Muscle of back (tissue), 13 donors: ENCODE measurements at places on chromosomes 12 and 14. TPM values are rescaled to one million over a fixed set of nuclear protein-coding genes. Genes with fewer than 3 reads are reported as not detected.

DNA sequence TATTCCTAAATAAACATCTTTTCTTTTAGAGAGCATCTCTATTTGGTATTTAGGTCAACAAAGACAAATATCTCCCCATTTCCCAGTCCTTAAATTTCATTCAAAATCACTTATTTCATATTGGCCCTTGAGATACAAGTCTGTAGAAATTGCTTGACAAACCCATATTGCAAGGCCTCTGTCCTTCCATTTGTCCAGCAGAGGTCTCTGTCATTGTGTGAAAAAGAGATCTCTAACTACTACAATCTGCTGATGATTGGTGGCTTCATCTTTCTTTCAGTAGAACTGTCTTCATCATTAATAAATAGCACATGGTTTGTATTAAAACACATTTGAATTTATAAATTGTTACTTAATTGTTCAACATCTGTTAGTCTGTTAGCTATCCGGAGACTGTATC, 252.6 kb downstream of the ACSS3 start:
- no peak for DNase-seq

DNA sequence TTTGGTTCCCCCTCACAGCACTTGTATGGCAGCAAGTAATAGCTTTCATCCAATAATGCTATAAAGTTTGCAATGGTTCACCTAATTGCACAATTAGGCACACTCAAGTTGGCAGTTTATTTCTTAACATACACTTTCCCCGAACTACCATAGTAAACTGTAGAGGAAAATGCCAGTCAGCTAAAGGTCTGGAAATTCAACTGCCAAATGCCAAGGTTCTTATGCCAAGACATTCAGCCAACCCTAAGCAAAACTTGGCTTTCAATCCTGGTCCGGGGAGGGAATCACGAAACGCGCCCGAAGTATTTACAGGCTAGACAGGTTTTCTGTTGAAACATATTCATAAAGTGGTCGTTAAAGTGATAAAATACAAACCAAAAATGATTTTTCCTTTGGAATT, 1512.4 kb upstream of the FLRT2 start:
- DNase-seq, result peak; percentile 11

MYF5 gene
- polyA plus RNA-seq, result 30.1 TPM

TMEM132C gene
- 29.1 TPM for polyA plus RNA-seq

DNA sequence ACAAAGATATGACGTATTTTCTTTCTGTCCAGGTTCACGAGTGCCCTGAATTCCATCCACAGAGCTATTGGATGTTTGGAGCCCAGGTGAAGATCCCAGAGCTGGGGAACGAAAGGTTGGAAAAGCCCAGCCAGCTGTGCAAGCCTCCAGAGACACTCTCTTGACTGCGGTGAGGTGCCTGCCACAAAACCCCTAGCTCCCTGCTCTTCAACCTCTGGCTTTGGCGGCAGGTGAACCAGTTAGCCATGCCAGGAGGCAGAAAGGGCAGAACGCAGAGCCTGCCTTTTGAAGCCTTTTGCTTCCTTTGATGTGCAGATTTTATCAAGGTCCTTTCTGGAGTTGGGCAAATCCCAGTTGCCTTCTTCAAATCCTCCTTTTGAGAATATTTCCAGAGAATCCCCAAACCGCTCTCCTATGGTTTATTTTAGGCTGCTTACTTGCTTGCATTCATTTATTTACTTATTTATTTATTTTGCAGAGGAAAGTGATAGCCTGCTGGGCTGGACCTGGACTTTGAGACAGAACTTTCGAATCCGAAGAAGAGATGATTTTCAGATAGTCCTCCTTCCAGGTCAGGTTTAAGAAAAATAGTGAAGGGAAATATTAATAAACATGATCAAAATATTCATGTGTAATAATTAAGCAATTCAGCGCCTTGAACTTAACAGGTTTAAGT, 411.2 kb upstream of the TBX3 start:
- no peak for DNase-seq

DNA sequence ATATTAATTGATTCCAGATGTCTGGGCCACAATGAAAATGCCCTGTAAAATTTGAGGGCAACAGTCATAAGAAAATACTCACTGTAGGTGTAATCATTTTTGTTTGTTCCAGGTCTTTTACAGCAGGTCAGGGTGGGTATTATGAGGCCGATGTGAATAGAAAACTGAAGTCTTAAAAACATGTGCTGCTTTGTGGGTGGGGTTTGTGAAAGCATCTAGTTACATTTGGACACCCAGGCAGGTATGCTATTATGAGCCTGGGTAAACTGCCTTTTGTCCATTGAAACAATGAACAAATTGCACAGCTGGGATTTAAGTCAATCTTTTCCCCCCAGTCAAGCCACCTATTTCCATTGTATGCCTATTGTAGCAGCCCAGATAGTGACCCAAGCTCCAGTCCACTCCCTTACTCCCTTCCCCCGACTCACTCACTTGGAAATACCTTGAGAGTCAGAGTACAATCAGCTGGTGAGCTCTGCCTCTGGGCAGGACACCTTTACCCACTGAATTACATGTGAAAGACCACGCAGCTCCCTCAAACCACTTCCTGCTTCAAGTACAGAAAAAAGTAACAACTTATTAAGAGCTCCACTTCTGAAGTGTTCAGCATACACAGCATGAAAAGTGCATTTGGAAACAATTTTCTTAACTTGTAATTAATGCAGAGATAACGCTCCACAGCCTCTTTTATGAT, 1.8 kb downstream of the IGF1 start:
- no peak for DNase-seq

PMCH gene
- polyA plus RNA-seq, result 0.39 TPM

PKP2 gene
- polyA plus RNA-seq, result 4.4 TPM

DNA sequence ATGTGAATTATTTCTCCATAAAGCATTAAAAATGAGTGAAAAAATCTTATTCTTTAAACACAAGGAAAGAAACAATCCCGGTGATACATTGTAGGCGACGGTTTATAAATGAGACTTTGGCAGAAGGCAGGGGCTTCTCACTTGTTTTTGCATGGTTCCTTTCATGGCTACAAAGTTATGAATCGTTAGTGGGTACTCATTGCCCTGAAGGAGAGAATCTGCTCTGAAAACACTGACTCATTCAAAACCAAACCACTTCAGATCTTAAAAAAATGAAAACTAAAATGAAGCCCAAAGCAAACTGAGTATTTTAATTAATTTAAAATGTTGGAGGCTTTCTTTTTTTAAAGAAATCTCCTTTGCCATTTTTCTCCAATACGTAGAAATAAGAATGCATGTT, 41.4 kb upstream of the AMIGO2 start:
- DNase-seq, result no peak

DNA sequence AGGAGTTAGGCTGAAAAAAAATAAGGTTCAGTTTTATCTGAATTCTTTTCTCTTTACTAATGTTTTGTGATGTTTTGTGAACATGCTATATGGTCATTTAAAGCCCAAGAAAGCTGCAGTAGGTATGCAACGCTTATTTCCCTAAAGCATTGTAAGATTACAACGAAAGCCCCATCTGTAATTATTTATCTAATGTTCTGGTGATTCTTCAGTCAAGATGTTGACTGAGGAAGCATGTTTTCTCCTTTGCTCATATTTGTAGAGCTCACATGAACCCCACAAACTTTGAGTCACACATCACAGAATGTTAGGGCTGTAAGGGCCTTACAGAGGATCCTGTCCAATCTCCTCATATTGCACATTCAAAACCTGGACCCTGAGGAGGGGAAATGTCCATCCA, 3.2 kb upstream of the TUBA1C start:
- DNase-seq, result no peak

GRCh38 chr14:89267163-89267562, 149.9 kb downstream of the FOXN3 start:
- no peak for DNase-seq

RERG gene
- 6.7 TPM for polyA plus RNA-seq

KLHDC1 gene
- polyA plus RNA-seq, result 3.2 TPM

DNA sequence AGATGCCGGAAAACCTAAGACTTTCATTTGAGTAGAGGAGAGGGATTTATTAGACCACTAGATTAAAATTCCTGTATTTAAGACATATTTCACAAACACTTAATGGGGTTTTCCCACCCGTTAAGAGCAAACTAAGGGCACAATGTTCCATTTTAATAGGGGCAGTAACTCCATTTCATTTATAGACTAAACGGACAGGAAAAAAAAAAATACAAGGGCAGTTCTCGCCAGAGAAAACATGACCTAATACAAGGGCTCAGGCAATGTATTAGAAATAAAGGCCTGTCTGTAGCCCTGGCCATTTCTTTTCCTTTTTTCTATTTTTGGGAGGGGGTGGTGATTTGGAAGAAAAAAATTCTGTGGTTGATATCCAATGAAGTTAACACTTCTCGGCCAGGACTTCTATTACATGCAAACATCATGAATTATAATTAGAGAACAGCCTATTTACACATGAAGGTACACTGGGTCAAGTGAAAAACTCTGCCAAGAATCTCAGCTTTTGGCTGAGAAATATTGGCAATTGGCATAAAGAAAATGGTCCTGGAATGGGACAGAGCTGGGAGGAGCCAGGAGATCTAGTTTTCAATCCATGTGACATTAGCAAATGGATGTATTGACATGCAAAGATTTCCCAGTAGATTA, 641.1 kb upstream of the TBX3 start:
- no peak for DNase-seq

CRADD gene
- polyA plus RNA-seq, result 10.4 TPM

RDH5 gene
- 18.0 TPM for polyA plus RNA-seq

DNA sequence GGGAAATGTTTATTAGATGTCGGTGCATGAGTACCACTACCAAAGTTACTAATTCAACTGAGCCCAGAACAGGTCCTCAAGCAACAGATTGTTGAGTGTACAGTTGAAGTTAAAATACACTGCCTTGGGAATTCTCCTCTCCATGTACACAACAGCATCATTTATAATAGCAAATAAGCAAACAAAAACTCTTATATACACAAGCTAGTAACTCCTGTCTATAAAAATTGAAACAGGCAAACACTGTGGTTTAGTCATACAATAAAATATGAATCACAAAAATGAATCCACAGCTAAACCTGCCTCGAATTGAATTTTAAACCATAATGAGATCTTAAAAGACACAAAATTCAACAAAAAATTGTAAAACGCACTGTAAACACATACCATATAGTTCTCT, 681.1 kb downstream of the C12orf50 start:
- DNase-seq, result no peak

GRCh38 chr14:81388336-81388735, 11.8 kb downstream of the STON2 start:
- no peak for DNase-seq

GRCh38 chr12:93468008-93468371, 676 bp downstream of the MRPL42 start:
- DNase-seq, result no peak

DNA sequence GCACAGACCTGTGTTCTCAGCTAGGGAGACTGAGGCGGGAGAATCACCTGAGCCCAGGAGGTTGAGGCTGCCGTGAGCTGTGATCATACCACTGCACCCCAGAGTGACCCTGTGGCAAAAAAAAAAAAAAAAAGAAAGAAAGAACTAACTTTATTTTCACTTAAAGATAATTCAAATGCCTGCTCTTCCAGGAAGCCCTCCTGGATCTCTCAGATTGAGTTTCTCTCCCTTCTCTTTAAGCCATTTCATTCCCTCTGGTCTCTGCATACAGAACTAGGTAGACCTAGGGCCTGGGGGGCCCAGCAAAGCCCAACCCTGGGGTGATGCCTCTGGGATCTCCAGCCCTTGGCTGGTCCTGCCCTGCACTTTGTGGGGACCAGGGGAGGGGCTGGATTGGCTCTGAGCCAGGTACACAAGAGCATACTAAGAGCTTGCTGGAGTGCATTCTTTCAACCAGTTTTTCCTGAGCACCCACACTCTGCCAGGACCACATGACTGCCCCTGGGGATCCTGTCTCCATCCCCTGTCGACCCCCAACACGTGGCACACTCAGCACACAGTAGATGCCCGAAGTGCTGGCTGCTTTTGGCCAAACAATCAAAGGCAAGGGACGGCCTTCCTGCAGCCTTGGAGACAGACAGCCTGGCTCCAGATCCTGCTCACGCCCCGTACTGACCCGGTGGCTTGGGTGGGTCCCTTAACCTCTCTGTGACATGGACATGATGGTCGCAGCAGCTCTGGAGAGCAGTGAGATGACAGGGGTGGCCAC, 52.7 kb downstream of the CYP46A1 start:
- peak; percentile 56 for DNase-seq

SMOC1 gene
- polyA plus RNA-seq, result 6.4 TPM

- DNase-seq, result no peak
Observed at GRCh38 chr12:12749433-12749832, 32.3 kb downstream of the CDKN1B start.

GRCh38 chr12:54602661-54603060, 14.2 kb upstream of the PPP1R1A start:
- DNase-seq, result no peak
